ACHN (cell line): ENCODE measurements at places on chromosomes 16 and 17.

DNA sequence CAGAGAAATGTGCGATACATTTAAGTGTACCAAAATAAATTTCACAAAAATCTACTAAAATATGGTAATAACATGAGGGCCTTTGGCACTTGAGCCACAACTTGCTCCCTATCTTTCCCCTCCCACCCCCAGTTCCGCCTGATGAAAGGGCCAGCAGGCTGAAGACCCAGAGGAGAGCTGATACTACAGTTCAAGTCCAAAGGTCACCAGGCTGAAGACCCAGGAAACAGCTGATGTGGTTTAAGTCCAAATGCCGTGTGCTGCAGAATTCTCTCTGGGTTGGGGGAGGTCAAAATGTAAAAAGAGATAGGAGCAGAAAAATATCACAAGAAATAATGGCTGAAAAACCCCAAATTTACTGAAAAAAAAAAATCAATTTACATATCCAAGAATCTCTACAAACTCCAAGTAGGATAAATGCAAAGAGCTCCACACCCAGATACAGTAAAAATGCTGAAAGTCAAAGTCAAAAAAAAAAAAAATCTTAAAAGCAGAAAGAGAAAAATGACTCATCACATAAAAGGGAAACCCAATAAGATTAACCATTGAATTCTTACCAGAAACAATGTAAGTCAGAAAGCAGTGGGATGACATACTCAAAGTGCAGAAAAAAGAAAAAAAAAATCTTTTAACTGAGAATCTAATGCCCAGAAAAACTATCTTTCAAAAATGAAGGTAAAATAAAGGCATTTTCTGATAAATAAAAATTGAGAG, 452.1 kb upstream of the ASIC2 start:
- no peak for DNase-seq

GRCh38 chr16:54519161-54519695, 232.6 kb upstream of the IRX3 start:
- no peak for DNase-seq

DNA sequence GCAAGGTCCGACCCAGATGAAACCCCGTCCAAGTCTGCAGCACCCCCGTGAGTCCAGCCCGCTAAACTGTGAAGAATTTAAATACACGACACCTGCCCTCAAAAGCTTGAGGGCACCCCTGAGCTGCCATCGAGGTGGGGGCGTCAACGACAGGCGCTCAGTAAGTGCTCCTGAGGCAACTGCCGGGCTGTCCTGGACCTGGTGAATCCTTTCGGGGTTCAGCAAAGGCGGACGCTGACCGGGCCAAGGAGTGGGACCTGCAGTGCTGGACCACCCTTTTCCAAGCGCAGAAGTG, 512 bp upstream of the ENDOV start:
- peak; percentile 22 for DNase-seq

- DNase-seq: peak; percentile 15
These were observed 85.8 kb downstream of the GNAO1 start for GRCh38 chr16:56277075-56277474.

DNA sequence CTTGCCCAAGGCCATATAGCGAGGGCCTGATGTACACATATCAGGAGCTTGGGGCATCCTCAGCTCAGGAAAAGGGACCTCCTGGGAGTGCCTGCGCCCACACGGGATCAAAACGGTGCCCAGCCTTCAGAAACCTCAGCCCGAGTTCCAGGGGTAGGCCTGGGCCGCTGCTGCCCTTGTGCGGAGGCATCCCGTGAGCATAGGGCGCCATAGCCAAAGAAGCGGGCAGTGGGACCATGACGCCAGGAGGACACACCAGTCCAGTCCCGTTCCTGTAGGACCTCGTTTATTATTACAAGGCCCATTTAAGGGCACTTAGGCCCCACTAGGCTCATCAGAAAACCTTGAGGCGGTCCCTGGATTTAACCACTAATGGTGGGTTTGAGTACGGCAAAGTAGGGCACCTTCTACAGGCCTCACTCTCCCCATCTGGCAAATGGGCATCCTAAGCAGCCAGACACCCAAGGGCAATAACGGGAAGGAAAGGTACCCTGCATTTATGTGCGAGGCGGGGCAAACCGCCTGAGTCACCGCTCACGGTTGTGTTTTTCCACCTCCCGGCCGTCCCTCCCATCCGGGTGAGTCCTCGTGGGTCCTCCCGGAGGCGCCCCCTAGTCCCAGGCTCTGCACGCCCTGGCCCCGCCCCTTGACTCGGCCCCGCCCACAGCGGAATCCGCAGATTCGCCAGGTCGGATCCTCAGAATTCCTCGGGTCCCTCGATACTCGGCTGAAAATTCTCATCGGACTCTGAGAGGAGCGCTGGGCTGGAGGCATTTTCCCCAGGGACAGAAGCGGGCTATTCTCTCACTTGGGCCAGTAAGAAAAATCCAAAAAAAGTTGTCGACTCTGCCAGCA, 726 bp upstream of the SETD1A start:
- DNase-seq: peak; percentile 93
